Bone marrow (tissue), 2 donors: ENCODE measurements at places on chromosomes 5 and 9.

DNA sequence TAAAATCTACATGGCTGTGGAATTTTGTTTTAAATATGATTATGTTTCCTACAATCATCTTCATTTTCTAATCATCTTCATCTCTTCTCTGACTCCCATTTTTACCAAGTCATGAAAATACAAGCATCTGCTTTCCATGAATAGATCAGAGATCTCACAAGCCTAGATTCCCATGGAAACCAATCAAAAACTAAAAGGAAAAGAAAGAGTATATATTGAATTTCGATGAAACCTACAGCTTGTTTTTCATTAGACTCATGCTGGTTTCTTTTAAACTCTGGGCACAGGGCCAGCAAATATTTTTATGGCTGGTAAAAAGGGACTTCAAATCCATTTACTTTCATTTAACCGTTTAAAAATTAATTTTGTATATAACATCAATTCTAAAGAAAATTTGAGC lies 51.2 kb downstream of the INVS start:
- no peak for DNase-seq

- DNase-seq, result no peak
Measured at GRCh38 chr9:123217128-123217654, 51.2 kb downstream of the STRBP start.

GRCh38 chr5:149605354-149605997 lies 24.2 kb downstream of the ARHGEF37 start:
- no peak for DNase-seq

GRCh38 chr9:112537561-112537960 lies 50.9 kb downstream of the KIAA1958 start:
- no peak for DNase-seq

DNA sequence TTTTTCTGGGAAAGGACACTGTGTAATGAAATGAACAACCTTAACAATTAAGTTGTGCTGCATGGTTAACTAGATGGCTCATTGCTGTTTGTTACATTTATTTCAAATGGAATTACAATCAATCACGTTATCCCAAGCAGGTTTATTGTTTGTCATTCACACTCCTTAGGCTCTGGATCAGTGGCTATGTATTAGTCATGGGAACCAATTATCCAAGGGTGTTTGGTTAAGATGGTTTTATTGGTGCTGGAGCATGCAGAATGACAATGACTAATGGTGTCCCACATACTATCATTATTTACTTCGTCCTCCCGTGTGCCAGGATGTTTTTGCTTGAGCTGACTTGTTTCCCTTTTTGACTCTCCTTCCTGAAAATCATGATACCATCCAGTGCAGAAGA lies 10.6 kb upstream of the TRPC7 start:
- DNase-seq, result no peak

DNA sequence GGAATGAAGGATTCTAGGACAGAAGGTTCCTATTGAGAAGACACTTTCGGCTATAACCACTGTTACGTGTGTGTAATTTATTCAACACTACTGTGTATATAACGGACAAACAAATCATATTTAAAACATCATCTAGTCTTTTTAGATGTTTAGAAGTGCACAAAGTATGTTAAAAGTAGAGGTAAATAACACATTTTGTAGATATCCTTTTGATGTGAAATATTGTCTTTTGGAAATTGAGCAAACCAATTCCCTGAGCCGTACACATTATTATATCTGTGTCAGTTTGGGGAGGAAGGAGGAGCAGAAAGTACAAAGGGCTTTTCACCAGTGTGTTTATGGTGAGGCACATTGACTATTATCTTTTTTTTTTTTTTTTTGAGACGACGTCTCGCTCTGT lies 39.1 kb upstream of the ANKRD18A start:
- no peak for DNase-seq

- no peak for DNase-seq
Measured at GRCh38 chr9:78028926-78029325, 2.7 kb downstream of the GNAQ start.

DNA sequence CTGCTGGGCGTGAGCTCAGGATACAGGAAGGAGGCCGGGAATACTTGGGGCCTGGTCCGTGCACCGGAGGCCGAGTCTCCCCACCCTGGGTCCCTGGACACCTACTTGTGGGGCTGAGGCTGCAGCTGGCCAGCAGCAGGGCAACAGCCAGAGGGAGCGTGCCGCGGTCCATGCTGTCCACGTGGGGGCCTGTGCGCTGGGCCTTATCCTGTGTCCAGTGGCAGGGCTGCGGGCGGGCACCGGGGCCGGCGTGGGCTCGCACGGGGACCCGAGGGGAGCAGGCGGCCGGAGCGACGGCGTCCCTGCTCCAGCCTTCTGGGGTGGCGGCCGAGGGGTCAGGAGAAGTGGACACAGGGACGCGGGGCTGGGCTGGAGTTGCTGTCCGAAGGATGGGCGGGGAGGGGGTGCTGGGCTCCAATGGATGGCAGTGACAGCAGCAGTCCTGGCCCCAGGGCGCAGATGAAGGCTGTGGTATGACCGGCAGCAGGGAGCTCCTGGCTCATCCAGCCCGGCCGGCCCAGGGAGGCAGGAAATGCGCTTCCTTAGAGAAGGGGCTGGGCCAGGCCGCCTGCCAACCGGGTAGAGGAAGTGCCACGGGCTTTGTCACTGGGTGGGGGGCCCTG lies at the start of gene ENG:
Gene ENG (minus strand): TSS at position 475 of the 623 bp plus-strand sequence. CDS start 303 bp downstream, at position 172.
- DNase-seq, result no peak

DNA sequence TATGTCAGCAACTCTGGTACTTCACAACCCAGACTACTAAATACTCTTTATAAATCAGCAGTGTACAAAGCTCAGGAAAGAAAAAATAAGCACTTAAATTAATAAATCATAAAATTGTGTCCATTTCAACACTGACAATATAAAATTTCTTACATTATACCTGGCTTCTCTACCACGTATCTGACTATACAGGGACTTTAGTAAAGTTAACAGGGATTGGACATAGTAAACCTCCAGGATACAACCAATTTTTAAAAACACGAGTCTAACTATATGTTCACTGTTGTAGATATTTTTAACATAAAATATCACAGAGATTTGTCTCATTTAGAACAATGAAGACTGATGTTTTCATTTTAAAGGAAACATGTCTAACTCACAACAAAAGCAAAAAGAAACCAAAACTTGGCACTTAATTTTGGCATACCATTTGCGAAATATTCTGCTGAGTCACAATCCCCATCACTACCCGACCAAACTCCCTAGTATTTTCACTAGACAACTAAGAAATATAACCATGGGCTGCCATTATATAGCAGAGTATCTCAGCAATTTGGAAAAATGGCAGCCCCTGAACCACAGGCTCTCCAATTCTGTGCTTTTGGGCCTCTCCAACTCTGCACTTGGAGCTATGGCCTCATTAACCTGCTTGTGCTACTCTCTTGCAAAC lies 14.4 kb downstream of the FAM169A start:
- no peak for DNase-seq

GRCh38 chr5:169426784-169427183 lies 125.8 kb upstream of the SLIT3 start:
- no peak for DNase-seq

- no peak for DNase-seq
Measured at GRCh38 chr5:114407783-114408182, 45.9 kb downstream of the KCNN2 start.

- DNase-seq, result peak; percentile 49
Measured at GRCh38 chr9:69672596-69673310, 582 bp upstream of the APBA1 start.

DNA sequence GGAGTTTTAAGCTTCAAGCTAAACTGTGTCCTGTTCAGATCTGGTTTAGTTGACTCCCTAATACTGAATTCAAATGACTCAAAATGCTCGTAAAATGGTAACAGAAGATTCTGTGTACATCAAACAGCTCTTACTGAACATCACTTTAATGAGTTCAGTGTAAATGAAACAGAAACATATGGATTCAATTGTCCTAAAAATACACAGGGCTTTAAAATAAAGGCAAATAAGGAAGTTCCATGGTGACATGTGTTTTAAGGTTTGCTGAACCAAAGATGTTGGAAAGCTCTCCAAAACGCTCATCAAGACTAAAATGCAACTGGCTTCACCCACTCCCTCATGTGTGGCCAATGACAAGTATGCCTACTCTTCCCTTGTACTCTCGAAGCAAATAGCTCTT lies 340.0 kb upstream of the PIK3R1 start:
- DNase-seq, result no peak

DNA sequence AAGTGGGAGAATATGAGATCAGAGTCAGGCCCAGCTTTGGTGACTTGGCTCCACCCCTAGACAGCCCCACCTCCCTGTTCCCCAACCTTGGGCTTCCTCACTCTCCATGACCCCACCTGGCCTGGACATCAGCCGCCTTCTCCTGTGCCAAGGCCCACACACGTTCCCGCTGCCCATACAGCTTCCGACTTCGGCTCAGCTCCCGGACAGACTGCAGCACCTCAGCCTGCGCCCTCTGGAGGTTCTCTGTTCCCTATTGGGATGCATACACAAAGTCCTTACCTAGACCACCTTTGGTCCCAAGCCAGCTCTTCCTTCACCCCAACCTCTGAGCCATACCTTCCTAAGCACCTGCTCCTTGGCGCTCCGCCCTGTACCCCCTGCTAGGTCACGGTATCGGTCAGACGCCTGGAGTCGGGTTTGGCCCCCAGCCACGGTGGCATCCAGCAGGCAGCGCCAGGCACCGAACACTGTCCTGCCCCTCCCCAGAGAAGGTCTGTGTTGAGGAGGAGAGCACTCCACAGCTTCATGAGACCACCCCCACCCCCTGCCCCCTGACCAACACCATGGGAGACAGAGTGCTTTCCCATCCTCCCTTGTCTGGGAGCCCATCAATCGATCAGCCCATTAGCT lies 2.0 kb downstream of the FCHSD1 start:
- DNase-seq, result no peak

DNA sequence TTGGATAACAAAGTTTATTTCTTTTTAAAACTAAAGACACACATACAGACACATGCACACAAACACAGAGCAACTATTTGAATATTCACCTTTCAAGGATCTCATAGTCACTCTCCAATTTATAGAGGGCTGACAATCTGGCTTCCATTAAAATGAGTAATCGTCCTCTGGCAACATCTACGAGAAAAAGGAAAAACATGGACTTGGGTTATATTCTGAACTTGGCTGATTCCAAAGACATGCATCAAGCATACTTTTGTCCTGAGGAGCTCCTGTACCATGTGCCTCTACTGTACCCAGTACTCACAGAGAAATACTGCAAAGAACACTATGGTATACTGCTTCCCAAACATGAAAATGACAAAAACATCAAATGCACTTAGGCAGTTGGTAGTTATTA lies 15.4 kb downstream of the IARS1 start:
- no peak for DNase-seq

GRCh38 chr9:20294046-20294750 lies 328.1 kb downstream of the MLLT3 start:
- DNase-seq, result no peak

DNA sequence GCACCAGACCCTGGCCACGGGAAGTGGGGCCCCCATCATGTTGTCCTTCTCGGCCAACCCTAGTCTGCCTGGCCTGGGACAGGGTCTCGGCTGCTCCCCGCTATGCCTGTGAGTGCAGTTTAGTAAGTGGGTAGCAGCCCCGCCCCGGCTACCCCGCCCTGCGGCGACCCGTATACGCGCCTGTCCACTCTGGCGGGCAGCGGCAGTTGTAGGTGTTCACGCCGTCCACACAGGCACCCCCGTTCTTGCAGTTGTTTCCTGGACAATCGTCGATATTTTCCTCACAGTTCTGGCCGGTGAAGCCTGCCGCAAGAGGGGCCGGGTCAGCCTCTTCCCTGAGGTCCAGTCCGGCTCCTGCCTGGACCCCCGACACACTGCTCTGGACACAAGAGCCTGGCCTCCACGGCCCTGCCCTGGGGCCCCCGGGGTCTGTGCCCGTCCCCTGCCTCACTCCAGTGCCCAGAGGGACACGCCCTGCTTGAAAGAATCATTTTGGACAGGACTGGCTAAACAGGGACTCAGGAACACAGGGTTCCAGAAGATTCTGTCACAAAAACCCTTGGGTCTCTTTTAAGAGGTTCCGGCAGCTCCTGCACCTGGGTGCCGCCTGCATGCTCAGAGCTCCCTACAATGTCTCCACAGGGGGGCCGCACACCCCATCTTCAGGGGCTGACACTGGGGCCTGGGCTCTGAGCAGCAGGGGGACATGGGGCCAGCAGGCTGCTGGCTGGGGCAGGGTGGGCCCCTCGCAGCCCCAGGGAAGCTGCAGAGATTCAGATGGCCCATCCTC lies 26.4 kb downstream of the NOTCH1 start:
- no peak for DNase-seq

DNA sequence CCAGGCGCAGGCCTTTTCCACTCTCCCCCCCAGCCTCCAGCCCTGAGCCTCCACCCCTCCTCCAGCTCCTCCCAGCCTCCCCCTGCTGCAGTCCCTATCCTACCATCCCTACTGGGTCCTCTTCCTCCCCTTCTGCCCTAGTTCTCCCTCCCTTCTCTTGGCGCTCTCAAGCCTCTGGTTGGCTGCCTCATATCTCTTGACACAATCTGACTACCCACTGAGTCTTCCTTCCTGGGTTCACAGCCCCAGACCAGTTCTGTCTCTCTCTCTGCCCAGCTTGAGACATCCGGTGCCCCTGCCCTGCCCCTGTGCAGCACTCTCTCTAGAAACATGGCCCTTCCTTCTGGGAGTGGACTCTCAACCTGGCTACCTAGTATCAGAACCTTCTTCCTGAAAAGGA lies 76.2 kb downstream of the TSPAN17 start:
- no peak for DNase-seq

- no peak for DNase-seq
Measured at GRCh38 chr5:132049093-132049492, 11.4 kb upstream of the IL3 start.

DNA sequence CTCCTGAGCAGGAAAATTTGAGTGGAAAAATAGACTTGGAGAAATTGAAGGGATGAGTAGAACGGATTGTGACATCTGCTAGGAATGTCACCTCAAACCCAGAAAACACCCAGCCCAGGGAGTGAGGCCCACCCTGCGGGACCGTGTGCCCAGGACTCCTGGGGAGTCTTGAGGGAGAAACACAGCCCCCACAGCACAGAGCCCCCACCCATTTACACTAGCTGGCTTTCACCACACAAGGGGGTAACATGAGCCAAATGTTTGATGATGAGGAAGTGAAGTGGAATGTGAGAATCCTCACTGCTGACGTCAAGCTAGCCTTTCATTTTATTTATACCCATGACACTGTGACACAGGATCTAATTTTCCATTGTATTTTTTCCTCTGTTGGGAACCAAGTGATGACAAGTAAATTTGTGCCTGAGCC lies 42.8 kb upstream of the PDE8B start:
- no peak for DNase-seq

DNA sequence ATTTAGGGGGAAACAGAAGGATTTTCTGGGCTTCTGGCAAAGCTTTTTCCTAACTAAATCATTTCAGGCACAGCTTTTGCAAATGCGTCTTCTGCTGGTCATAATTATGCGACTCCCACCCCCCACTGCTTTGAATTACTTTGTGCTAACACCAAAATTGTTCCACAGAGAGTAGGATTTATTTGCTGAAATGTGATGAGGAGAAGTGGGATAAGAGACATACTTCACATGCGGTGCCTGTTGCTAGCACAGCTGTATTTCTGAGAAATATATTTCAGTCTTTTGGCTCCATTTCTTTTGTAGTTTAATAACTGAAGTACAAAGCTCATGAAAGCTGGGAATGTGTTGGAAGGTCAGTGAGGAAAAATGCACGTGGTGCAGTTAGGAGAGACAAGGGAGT lies 83.2 kb upstream of the TAS2R1 start:
- no peak for DNase-seq
